Stimulated activated CD4-positive, alpha-beta T cell treated with anti-CD3 and anti-CD28 coated beads, Interleukin-1b, Interleukin-23, amount 100 ng/mL, for 1 hour (primary cell): ENCODE measurements at places on chromosomes 16 and 17.

DNA sequence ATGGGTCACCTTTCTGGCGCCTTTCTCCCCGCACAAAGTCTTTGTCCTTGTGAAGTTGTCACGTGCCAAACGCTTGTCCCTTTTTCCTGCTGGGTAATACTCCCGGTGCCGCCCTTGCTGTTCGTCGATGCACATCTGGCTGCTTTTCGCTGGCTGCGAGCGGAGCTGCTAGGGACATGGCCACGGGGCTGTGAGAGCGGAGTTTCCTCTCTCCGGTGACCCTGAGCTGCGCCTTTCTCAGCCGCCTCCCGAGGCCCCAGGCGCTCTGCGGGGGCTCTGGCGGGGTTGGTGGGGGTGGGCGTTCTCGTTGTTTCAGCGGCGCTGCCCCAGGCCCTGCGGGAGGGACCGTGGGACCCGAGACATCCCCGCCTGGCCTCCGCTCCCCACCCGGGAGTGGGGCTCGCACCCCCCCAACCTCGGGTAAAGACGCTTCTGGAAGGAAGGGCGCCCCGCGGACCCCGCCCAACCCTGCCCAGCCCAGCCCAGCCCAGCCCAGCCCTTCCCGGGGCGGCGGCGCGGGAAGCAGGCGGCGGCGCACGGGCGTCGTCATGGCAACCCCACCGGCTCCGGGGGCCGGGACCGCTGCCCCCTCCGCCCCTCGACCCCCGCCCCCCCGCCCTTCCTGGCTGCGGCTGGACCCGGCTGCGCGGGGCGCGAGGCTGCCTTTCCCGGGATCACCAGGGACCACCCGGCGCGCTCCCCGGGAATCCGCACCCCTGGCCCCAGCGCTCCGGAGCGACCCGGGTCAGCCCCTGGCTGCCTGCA, 12.3 kb downstream of the CHMP6 start:
- no peak for DNase-seq

- no peak for DNase-seq
These were observed 33.9 kb upstream of the ZNF423 start for GRCh38 chr16:49889725-49890397.

- no peak for DNase-seq
These were observed 2.0 kb upstream of the LPO start for GRCh38 chr17:58236394-58236793.

GRCh38 chr16:14628806-14629611, 1.1 kb downstream of the PARN start:
- no peak for DNase-seq

DNA sequence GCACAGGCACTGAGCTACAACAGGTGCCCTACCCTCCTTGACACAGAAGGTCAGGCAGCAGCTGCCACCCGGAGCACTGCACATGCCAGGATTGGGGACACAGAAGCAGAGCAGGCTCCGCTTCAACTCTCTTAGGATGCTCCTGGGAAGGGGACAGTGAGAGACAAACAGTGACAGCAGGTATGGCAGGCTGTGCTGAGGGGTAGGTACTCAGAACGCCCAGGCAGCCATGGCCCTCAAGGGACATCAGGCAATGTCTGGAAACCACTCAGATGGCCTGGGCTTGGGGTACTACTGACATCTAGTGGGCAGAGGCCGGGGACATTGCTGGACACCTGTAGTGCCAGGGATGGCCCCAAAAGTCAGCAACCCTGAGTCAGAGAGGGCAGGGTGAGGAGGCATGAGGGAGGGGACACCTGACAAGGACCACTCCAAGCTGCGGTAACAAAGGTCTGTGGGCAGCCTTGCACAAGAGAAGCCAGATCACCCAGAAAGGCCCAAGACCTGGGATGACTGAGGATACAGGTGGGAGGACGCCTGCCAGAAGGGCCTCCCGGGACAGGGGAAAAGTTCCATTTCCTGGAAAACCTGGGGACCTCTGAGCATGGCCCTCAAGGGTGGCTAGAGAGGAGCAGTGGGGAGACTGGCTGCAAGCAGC, 21.2 kb downstream of the PEMT start:
- DNase-seq: no peak

DNA sequence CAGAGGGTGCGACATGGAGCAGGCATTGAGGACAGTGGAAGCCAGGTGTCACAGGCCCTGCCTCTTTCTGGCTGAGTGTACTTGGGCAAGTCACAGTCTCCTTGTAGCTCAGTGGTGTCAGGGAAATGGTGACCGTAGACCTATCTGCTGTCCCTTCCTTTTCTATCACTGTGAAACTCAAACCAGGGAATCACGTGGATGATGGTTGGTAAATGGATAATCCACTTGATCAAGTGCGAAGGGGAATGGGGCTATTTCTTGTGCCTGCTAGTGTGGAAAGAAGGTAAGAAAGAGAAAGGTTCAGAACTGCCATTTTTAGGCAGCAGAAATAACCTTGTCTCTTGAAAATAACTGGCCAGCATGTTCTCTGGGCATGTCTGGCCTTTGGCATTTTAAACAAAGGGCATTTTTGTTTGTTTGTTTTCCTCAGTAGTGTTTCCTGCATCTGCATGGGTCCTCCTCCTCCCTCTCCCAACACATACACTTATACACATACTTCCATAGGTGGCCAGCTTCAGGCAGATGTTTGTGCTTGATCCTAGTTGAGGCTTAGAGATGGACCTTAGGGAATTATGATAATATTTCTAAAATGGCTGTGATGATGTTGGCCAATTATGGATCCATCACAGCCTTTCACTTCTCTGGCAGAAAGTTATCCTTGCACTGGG, 7.1 kb downstream of the TBX4 start:
- no peak for DNase-seq

- DNase-seq: no peak
These were observed 605 bp downstream of the NLRP1 start for GRCh38 chr17:5583426-5584382.

GRCh38 chr17:13086142-13086769, 68.4 kb upstream of the ELAC2 start:
- DNase-seq: no peak

GRCh38 chr16:65749506-65749905, 617.0 kb upstream of the CDH5 start:
- DNase-seq: no peak
